HTR-8/SVneo (cell line): ENCODE measurements at places on chromosomes 7 and 10.

DNA sequence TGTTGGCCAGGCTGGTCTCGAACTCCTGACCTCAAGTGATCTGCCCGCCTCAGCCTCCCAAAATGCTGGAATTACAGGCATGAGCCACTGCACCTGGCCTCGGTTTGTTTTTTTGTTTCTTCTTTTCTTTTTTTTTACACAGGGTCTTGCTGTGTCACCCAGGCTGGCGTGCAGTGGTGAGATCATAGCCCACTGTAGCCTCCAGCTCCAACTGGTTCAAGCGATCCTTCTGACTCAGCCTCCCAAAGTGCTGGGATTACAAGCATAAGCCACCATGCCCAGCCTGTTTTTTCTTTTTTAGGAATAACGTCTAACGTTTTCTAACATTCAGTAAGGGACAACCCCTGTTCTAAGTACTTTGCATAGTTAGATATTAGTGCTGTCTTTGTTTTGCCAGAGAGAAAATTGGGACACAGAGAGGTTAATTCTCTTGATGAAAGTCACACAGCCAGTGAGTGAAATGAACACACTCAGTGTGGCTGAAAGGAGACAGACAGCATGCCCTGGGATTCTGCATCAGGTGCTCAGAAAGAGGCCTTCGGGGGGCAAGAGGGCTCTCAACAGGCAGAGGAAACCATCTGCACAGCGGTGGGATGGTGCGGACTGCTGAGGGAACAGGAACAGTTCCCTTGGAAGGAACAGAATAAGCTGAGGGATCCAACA is 4.3 kb downstream of the LIMK1 start:
- no peak for DNase-seq

GRCh38 chr7:157270060-157270444 is 66.8 kb upstream of the DNAJB6 start:
- DNase-seq = no peak

DNA sequence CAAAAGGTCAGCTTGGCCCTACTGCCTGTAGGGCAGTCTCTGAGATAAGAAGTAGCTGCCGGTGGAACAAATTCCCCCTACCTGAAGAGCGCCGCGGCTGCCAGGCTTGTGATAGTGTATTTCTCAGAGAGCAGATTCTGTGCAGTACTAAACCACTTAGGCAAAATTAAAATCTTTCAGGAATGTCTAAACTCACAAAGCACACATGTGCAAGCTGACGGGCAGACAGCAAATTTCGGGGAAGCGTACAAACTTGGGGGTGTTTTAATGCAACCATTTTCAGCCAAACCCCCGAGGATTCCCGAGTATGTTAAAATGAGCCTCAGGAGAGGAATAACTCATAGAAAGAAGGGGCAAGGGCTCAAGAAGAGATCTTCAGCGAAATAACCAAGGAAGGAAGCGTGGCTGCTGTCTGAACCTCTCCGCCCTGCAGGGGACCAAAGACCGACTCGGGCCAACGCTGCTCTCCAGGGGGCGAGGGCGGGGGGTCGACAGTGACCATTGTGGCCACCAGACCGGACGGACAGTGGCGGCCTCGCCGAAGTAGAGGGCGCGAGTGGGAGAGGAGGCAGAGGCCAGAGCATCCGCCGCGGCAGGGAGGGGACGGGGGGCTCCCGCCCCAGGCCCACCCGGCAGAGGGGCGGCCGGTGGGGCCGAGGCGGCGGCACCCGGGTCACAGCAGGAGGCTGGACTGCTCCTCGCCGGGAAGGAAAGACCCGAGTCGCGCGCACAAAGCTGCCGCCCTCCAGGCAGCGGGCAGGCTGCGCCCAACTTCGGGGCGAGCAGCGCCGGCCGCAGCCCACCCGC is 819 bp downstream of the HYCC1 start:
- DNase-seq = peak; percentile 15

- no peak for DNase-seq
Observed at GRCh38 chr10:16519908-16520861, 1.5 kb downstream of the C1QL3 start.

- no peak for DNase-seq
Observed at GRCh38 chr10:64558094-64558835, 1037.1 kb downstream of the REEP3 start.

DNA sequence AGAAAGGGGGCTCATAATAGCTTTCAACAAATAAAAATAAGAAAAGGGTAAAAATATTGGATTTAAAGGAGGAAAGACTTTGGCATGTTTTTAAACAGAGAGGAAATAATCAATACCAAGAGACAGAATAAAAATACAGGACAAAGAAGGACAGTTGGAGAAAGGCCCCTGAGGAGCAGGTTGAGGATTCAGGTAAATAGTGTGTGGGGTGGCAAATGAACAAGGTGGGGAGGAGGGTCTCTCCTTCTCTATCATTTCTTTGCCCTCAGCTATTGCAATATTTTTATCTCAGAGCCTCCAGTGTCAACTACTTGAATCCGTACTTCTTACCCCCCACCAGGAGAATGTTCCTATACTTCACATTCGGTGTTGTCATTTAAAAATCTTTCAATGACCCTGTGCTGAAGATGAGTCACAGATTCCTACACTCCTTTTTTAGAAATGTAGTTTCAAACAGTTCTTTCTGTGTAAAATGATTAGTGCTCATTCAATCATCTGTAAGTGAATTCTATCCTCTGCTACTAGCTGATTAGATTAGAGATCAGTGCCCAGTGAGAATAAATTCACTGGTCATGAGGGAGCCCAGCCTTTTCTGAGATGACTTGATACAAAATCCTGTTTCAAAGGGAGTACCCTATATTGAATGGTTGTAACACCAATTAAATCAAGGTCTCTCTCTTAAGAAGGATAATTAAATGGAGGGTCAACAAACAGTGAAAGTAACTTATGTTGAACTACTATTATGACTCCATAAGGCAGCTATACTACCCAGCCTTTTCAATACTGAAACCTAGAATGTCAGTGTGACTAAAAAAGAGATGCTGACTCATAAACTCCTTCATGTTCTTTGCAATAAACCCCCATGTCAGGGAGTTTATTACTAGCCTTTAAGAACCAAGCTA is 50.4 kb upstream of the WNT16 start:
- no peak for DNase-seq

DNA sequence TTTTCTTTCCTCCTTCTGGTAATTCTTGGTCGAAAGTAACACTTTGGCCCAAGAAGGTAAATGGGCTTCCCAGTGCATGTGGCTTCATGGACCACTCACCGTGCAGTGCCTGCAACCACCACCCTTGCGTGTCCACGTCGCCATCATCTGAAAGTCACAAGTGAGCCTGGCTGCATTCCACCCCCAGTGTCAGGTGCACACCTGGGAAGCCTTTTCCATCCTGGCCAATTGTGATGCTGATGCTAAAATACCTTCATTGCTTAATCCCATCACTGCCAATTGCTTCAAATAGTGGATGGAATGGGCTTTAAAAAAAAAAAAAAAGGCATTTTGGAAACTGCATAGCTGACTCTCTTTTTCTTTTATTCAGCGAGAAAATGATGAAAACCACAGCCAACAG is 228.9 kb downstream of the ARHGAP21 start:
- DNase-seq = no peak

DNA sequence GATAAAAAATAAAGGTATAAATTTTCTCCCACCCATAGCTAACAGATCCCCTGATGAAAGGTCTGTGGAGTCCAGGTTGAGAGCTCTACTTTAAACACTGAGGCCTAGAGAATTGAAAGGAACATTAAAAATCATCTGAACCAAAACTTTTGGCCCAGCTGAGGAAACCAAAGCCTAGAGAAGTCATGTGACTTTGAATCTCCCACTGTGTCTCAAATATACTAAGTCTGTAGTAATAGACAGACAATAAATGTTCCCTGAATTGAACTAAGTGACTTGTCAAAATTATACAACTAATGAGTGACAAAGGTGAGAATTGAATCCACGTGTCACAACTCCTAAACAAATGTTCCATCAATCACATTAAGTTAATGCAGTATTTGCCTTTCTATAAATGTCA is 5.7 kb downstream of the GBX1 start:
- no peak for DNase-seq

DNA sequence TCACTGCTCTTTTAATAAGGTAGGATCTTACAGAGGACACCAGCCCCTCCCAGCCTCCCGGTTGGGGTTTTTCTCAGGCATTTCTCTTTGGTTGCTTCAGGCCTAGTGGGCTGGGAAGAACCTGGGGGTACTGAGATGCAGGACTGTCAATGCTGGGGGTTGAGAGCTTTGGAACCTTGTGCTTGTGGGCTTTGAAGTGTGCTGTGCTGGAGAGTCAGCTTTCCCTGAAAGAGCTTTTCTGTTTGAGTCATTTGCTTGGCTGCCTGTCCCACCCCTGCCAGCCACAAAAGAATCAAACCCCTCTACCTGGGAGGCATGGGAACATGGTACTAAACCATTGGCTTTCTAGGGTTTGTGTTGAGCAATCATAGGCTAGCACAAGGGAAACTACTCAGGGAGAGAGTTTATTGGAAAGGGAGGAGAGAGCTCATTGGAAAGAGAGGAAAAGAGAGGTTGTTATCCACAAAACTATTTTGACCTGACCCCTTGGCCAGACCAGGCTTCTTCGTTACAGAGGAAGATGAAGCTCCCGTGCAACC is 1.4 kb downstream of the SCD start:
- DNase-seq = no peak

DNA sequence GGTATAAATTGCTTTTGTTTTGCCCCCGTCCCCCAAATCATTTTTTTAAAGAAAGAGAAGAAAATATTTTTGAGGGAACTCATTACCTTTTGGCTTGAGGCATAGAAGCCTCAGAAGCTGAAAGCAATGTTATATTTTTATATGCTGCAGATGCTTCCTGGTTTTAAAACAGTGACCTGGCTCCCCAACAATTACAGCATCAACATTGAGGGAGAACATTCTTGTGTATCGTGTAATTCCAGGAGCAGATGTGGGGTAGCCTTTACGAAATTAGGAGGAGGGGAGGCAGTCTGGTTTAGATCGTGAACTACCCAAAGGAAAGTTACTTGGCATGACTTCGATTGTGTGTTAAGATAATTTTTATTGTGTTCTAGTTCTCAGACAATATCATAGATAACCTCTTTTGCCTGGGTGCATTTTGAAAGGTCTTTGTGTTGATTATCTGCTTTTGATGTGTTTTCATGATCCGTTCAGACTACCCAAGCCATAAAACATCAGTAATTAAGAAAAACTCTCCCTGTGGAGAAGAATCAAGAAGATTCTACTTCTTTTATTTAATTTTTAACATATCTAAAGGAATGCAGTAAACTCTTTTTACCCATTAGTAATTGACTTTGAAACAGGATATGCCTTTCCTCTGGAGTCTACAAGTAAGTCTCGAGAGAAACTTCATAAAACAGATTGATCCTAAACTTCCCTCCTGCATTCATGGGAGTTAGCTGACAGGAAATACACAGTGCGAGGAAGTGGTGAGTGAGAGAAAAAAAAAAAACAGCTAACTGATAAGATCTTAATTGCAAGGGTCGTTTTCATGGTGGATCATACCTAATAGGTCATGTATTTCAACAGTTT is 141.4 kb downstream of the KIAA1217 start:
- no peak for DNase-seq

DNA sequence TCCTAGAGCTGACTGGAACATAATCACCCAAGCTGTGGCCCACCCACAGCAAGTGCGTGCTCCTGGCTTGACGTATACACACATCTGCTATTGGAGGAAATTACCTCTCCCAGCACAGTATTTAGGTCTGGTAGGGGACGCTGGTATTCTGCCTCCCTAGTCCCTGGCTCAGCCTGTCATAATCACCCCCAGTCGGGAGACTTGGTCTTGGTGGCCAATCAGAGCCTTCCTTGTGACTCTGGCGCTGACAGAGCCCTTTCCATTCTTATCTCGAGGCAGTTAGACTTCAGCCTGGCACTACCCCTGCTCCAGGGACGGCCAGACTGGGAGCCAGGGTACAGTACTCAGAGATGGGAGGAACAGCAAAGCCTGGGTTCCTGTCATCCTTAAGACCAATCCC is 14.3 kb upstream of the PRKAG2 start:
- no peak for DNase-seq

GRCh38 chr7:100544967-100545359 is 6.0 kb downstream of the AGFG2 start:
- DNase-seq = no peak

GRCh38 chr7:71332207-71332606 is 200.3 kb downstream of the GALNT17 start:
- DNase-seq = no peak

- no peak for DNase-seq
Observed at GRCh38 chr7:25638590-25639244, 410.4 kb upstream of the NPVF start.

GRCh38 chr7:154789404-154789803 is 213.5 kb downstream of the PAXIP1 start:
- peak; percentile 9 for DNase-seq

DNA sequence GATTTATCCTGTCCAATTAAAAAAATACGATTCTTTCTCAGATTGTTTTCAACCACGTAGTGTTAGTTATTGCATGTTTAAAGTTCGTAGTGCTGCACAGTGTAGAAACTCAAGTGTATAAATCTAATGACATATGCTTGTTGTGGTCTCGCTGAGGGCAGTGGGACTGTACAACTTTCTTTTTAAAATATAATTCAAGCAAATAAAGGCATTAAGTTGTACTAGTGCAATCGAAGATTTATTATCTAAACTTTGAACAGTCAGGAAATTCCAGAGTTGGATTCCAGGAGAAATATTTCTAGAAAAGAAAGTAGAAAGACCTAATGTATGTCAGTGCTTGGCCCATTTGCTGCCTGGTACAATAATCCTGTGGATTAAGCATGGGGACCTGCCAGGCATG is 124.1 kb upstream of the HPS1 start:
- DNase-seq = no peak

DNA sequence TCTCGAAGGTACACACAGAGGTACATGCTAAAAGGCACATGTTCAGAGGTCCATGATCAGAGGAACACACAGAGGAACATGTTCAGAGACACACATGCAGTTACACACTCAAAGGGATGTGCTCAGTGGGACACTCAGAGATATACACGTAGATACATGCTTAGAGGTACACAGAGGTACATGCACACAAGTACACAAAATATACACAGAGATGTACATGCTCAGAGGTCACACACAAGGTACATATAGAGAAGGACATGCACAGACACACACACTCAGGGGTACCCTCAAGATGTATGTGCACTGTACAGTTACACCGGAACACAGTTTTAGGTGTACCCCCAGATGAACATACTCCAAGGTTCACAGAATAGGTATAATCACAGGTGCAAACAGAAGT is 18.8 kb downstream of the NPC1L1 start:
- no peak for DNase-seq
